ENCODE measurements at places on chromosomes 4 and X.
A peak's percentile ranks its signal among the peaks of the same experiment; 100 is the strongest.

DNA sequence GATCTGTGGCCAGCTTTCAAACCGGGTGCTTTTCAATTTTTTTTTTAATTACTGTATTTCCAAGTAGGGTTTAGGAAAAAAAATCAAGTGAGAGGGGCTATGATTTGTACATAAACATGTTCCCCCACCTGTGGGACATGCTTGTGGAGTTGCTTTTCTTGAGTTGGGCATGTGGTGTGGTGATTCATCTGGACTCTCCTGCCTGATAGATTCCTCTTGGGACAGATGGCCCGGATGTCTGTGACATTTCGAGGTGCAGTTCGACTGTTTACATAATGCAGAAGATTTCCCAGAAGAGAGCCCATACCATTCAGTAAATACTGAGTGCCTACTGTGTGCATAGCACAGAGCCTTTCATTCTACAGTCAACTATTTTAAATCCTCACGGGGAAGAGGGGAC lies 49.9 kb downstream of the DOCK11 start:
- no peak for DNase-seq

DNA sequence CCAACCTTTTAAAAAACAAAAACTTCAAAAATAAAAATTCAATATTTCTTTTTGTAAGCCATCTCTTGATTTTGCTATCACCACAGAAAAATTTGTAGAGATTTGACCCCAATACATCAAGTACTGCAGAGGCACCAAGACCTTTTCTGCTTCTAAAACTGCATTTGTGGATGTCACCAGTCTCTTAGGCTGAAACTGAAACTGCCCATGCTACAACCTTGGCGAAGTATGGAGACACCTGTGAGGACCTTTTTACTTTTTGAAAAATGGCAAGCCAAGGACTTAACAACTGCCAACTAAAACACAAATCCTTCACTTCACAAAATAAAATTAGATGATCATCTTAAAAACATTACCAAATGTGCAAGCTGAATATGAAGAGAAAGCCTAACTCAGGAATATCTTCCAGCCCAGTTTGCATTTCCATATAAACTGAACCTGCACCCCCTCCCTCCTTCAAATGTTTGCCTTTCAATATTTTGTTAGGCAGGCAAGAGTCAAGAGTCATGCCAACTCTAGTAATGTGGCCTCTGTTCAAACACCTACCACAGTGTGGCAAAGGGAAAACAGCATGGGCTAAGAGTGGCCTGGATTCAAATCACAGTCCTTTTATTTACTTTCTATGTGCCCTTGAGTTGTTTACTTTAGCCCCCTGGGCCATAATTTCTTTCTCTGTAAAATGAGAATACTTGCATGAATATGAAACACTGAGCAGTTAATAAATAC lies 389.4 kb downstream of the OPHN1 start:
- no peak for DNase-seq

GRCh38 chrX:56802921-56803849 lies 74.1 kb downstream of the NBDY start:
- DNase-seq, result peak; percentile 65

GRCh38 chr4:55178226-55179005 lies 53.0 kb upstream of the KDR start:
- no peak for DNase-seq

DNA sequence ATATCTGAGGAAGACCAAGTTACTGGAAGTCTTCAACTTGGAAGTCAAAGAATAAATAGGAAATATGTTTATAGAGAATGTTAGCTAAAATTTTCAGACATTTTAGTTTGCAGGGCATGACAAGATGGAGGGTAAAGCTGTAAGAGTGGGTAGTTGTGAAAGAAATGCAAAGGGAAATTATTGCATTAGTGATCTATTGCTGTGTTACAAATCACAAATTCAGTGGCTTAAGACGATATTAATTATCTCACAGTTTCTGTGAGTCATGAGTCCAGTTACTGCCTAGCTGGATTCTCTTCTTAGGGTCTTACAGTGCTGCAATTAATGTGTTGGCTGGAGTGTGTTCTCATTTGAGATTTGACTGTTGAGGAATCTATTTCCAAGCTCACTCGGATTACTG lies 62.9 kb upstream of the CAMK2D start:
- DNase-seq, result no peak

- DNase-seq, result no peak
Measured at GRCh38 chr4:155367608-155368007, 9.2 kb downstream of the MAP9 start.

- DNase-seq, result no peak
Measured at GRCh38 chr4:185020293-185020808, 2.1 kb downstream of the HELT start.

GRCh38 chr4:93157986-93158385 lies 670.6 kb upstream of the ATOH1 start:
- no peak for DNase-seq

- peak; percentile 42 for DNase-seq
Measured at GRCh38 chrX:53682885-53683555, 3.5 kb downstream of the HUWE1 start.

GRCh38 chrX:154516656-154517100 lies 646 bp upstream of the FAM3A start:
- DNase-seq, result no peak

DNA sequence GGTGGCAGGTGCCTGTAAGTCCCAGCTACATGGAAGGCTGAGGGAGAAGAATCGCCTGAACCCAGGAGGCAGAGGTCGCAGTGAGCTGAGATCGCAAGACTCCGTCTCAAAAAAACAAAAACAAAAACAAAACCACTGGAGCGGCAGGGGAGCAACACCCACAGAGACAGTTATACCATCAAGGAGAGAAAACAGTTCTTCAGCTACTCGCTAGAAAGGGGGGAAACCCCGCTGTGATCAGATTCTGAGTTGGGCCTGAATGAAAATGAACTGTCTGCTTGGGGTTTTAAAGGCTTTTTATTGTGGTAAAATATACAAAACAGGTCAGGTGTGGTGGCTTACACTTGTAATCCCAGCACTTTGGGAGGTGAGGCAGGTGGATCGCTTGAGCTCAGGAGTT lies 16.8 kb upstream of the IRAK1 start:
- no peak for DNase-seq

- no peak for DNase-seq
Measured at GRCh38 chr4:108821351-108821930, 58.6 kb upstream of the ETNPPL start.

GRCh38 chr4:55609393-55609866 lies 17.4 kb upstream of the PDCL2 start:
- no peak for DNase-seq

DNA sequence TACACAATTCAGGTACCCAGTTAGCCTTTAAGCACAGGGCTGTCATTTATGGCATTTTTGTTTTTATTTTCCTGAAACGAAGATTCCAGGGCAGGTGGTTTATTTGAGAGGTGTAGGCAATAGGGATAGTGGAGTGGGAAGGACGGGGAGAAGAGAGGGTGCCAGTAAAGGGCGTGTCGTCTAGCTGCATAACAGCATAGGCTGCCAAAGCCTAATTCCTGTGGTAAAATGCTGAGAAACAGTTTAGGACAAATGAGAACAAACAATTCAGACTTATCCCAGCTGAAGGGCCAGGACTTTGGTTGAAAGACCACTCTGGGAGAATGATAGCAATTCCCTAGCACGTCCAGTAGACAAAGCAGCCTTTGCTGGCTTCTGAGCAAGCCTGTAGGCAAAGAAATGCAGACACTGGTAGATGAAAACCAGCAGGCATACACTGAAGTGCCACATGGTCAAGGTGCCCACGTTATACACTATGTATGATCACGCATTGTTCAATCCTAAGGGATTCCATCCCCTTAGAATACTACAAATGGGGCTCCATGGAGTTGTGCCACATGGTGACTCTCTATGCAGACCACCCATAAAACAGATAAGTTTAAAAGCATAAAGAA lies 70.6 kb downstream of the PKD2 start:
- no peak for DNase-seq

DNA sequence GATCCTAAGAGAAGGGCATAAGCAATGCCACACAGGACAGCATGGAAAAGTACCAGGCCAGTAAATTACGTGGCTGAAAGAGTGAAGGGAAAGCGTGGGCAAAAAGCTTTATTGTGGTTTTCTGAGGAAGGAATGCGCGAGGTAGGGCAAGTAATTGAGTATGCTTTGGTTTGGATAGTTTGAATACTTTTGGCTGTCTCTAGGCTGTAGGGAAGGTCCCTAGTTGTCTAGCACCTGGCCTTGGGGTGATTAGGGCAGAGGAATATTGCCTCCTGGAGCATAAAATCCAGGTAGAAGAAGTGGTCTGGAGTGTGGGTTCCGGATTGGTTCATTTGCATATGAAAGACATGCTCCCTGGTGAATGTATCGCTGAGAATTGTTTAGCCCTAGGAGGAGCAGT lies 46.4 kb upstream of the NALF2 start:
- no peak for DNase-seq

DNA sequence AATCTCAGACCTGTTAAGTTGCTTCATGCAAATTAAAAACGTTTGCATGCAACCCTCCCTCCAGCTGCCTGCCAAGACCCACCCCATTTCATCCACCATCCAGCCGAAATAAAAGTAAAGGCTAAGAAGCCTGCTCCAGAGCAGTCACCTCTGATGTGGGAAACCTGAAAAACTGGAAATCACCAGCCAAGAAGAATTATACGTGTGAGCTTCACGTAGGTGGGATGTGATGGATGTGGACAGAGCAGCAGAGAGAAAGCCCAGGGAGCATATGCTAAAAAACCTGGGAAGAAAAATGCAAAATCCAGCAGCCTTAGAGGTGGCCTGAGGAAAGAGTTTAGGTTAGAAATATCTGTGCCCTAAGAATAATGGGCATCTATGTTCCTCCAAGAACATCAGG lies 160.6 kb upstream of the STS start:
- DNase-seq, result no peak

All from hematopoietic multipotent progenitor cell treated with erythropoietin and hydrocortisone succinate and interleukin-3 and kit ligand, for 17 days (in vitro differentiated cells).